ENCODE measurements at places on chromosomes 2 and 18. TPM values are rescaled to one million over a fixed set of nuclear protein-coding genes. Genes with fewer than 3 reads are reported as not detected.

- peak; percentile 88 for DNase-seq
These were observed 69.3 kb upstream of the MCFD2 start for GRCh38 chr2:46984642-46985476.

GRCh38 chr2:219733106-219733505 is 105.7 kb downstream of the SLC4A3 start:
- no peak for DNase-seq

- no peak for DNase-seq
These were observed 692.0 kb upstream of the FAM98A start for GRCh38 chr2:34291076-34291475.

SIGLEC15 gene
- total RNA-seq, result not detected

DNA sequence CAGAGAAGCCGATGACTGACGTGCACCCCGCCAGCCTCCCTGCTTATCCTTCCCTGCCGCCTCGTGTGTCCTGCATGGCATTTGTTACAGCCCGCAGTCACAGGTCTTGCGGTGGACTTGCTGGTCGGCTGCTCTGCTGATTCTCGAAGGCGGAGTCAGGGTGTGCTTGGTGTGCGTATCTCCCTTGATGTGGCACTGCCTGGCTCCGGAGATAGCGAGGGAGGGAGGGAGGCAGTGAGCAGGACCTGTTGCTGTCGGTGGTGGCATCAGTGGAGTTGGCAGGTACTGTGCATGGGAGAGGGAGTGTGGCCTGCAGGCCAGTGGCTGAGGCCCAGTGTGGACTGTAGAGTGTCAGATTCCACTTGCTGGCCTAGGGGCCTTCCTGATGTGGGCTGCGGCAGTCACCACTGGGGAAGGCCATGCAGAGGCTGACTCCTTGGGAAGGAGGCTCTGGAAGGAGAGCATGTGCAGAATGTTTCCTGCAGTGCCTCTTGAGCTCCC is 198.9 kb downstream of the AGAP1 start:
- no peak for DNase-seq

DNA sequence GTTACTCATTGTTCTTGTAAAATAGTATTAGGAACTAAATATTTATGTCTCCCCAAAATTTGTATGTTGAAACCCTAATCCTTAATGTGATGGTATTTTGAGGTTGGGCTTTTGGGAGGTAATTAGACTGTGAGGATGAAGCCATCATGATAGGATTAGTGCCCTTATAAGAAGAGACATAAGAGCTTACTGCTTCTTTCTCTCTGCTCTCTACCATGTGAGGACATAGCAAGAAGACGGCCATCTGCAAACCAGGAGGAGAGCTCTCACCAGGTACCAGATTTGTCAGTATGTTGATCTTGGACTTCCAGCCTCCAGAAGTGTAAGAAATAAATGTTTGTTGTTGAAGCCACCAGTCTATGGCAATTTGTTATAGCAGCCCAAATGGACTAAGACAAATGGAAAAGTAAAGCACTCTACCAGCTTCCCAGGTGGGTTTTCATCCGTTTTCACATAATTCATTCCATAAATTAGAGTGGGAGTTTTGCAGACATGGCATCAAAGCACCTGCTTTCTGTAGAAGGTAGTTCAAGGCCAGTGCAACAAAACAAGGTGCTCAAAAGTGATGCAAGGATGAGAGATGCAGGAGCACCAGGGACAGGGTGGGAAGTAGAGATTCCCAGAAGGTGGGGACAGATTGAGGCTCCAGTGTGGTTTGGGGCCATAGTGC is 70.7 kb downstream of the MYCN start:
- DNase-seq, result no peak

- DNase-seq, result no peak
These were observed 25.3 kb downstream of the INPP4A start for GRCh38 chr2:98469862-98470544.

- no peak for DNase-seq
These were observed 1.9 kb downstream of the NTSR2 start for GRCh38 chr2:11667866-11668637.

GRCh38 chr18:11392292-11392691 is 217.1 kb upstream of the SLC35G4 start:
- DNase-seq, result peak; percentile 24

DNA sequence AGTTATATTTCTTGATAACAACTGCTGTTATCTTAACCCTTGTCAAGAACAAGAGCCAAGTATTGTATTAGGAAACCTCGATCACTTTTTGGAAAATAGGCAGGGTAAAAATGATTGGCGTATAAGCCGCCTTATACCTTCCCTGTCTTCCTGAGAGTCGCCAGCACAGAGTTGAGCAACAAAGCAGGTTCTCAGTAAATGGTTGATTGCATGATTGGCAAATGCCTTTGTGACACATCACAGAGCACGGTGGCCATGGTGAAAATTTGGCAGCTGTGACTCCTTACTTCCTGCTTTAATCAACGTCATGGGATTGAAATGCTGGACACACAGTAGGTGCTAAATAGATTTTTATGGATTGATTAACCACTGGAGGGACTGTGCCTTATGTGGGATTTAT is 3.9 kb upstream of the KLHL29 start:
- DNase-seq, result peak; percentile 97

DNA sequence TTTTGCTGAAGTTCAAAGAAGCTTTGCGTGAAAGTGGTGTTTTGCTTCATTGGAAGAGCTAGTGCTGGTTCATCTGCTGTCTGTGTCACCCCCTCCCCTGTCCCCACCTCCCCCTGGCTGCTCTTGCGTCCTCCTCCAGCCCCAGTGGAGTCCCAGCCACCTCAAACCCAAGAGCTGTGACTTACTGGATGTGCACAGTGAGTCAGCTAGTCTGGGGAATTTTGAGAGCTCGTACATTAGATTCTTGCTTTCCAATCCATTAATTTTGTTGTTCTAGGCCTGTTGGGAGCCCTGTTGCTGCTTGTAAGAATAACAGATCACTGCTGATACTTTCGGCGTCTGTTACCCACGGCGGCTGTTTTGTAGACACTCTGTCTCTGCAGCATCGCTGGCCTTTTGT is 412.1 kb downstream of the TSN start:
- no peak for DNase-seq

SAG gene
- 0.19 TPM for total RNA-seq

DNA sequence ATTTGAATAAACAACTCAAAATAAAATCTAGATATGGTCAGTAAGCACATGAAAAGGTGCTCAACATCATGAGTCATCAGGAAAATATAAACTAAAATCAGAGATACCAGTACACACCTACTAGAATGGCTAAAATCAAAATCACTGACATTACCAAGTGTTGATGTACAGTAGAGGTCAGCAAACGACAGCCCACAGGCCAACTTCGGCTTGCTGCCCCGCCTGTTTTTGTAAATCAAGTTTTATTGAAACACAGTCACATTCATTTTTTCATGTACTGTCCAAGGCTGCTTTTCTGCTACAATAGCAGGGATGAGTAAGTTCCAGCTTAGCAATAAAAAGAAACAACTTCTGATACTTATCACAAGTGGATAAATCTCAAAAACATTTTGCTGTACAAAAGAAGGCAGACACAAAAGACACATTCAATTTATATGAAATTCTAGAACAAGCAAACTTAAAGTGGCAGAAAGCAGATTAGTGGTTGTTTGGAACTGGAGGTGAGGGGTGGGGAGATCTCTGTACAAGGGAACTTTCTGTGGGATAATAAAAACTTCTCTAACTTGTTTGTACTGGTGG is 32.1 kb downstream of the TRAK2 start:
- DNase-seq, result peak; percentile 52

MYCN gene
- total RNA-seq, result 19.6 TPM

DNA sequence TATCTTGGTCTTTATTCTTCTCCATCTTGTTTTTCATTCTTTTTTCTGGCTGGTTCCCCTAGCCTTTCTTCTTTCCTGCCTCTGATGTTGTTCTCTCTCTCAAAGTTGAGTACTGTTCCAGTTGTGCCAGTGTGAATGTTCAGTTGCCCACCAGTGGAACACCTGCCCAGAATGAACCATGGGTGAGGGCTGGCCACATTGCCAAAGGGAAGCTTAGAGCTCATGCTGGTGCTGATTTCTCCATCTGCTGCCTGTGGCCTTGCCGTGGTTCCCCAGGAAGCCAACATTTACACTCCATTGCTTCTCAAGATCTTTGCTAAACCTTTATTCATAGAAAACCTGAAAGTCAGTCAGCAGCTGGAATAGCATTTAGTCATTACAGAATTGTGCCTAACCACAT is 99.1 kb upstream of the MC2R start:
- no peak for DNase-seq

WDPCP gene
- total RNA-seq, result 5.9 TPM

GRCh38 chr18:79384151-79384807 is 11.5 kb upstream of the NFATC1 start:
- no peak for DNase-seq

GRCh38 chr18:76801567-76802505 is 20.5 kb upstream of the ZNF236 start:
- peak; percentile 74 for DNase-seq

DNA sequence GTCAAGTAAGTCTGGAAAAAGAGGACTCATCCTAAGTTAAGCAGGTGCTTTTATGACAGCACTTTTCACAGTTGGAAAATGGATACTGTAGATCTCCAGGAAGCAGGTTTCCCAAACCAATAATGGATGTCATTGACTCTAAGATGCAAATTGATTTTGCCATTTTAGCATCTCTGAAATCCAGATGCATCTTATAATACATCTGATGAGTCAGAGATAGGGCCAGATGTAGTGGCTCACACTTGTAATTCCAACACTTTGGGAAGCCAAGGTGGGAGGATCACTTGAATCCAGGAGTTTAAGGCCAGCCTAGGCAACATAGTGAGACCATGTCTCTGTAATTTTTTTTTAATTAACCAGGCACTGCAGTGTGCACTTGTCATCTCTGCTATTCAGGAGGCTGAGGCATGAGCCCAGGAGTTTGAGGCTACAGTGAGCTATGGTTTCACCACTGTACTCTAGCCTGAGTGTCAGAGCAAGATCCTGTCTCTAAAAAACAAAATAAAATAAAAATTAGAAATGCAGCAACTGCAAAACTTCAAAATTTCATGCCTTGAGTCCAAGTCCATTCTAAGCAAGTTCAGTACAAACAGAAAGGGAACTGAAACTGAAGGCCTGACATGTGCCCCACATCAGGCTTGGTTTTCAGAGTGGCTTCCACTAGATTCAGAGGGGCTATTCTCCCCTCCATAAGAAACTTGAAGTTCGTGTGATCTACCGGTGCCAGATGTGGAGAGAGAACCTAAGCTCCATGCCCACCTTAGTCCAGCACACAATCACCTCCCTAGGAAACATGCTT is 267.8 kb upstream of the NCKAP5 start:
- DNase-seq, result no peak

DNA sequence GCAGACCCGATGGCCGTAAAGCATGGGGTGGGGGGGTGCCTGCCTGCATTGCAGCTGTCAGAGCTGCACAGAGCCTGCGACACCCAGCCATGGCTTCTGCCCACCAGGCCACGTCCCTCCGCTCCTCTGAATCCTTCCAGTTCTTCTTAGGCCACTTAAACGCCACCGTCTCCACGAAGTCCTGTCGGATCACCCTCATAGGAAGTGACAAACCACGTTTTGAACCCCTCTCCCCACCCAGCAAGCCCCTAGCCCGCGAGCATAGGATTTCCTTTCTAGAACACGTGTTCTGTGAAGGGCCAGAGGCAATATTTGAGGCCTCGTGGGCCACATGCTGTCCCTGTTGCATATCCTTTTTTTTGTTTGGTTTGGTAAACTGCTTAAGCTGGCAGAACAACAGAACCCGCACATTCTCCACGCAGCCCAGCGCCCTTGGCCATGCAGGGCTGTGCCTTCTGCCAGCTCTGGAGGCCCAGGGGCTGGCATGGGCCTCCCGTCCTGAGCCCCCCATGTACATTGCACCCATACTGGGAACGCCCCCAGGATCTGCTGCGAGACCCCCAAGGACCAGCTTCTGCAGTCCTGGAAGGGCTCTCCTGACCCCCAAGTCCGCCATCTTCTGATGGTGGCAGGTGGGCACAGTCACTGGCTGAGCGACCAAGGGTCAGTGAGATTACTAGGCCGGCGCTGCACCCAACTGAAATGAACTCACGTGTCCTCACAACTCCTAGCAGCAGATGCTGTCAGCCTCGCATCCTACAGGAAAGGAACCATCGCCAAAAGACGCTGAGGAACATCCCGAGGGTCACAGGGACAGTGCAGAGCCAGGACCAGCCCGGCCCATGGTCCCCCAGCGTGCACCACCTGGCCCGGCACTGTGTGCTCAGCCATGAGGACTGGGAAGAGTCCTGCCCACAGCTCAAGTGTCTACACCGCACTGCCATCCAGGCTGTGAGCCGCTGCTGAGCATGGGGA is 35.1 kb downstream of the ADI1 start:
- no peak for DNase-seq
